Neural crest cell (in vitro differentiated cells): ENCODE measurements at places on chromosomes 4 and X.

- DNase-seq: no peak
- no peak overlapping the region for H3K4me3 ChIP-seq
- no peaks in the 10 kb centered on the region for H3K27me3 ChIP-seq
Measured at GRCh38 chrX:70500826-70501225, 56.2 kb downstream of the DLG3 start.

DNA sequence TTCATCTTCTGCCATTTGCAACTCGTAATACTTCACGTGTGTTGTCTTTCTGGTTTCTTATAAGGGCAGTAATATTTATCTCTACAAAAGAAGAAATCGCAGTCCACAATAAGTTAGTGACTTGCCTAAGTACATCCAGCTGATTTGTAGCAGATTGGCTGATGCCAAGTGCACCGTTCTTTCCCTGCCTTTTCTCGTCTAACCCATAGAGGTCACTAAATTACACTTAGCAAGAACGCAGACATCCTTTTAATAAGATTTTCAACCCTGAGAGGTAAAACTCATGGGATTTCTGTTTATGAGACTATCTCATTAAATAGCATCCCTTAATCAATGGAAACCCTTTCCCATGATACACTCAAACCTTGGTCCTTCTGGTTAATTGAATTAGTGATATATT is 408.6 kb upstream of the ACTRT1 start:
- no peaks in the 10 kb centered on the region for H3K27me3 ChIP-seq
- H3K36me3 ChIP-seq: no peaks in the 10 kb centered on the region
- H3K27ac ChIP-seq: no peak overlapping the region
- no peak overlapping the region for H3K4me3 ChIP-seq
- no peak for DNase-seq

- no peaks in the 10 kb centered on the region for H3K36me3 ChIP-seq
- H3K4me1 ChIP-seq: peaks cover 55% of the 10 kb centered on the region
- H3K27me3 ChIP-seq: no peaks in the 10 kb centered on the region
- H3K4me3 ChIP-seq: peak overlapping the region; percentile 13
- no peak overlapping the region for H3K27ac ChIP-seq
- DNase-seq: no peak
Measured at GRCh38 chr4:184534511-184535391, 60.4 kb upstream of the IRF2 start.

DNA sequence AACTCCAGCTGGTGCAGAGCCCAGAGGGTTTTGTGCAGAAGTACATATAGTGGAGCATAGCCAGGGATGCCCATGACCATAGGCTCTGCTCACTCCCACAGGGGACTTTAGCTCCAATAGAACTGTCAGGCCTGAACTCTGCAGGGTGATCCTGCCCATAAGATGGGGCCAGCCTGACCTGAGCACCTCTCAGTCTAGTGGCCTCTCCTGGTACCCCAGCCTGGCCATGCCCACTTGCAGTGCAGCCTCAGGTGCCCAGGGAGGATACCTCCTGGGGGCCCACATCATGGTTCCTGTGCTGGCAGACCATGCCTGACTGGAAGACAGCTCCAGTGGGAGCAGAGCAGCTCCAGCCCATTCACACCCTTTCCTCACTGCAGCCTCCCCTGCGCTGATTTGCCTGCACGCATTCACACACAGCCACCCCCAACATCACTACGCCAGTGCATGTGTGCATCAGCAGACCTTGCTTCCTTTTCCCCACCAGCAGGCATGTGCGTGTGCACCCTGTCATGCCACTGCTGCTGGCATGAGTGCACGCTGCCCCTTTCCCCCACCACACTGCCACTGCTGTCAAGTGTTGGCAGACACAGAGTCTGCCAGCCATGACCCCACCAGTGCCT is 53.0 kb upstream of the MMAA start:
- peaks cover 31% of the 10 kb centered on the region for H3K36me3 ChIP-seq
- H3K27me3 ChIP-seq: no peaks in the 10 kb centered on the region
- H3K27ac ChIP-seq: no peak overlapping the region
- H3K4me3 ChIP-seq: no peak overlapping the region
- no peaks in the 10 kb centered on the region for H3K4me1 ChIP-seq
- DNase-seq: no peak

- DNase-seq: no peak
- H3K36me3 ChIP-seq: no peaks in the 10 kb centered on the region
- H3K4me3 ChIP-seq: no peak overlapping the region
- H3K27ac ChIP-seq: no peak overlapping the region
- no peaks in the 10 kb centered on the region for H3K27me3 ChIP-seq
- no peaks in the 10 kb centered on the region for H3K4me1 ChIP-seq
Measured at GRCh38 chrX:139297638-139298037, 232.9 kb upstream of the F9 start.
